ENCODE measurements at places on chromosomes 16 and 17. TPM values are rescaled to one million over a fixed set of nuclear protein-coding genes. Genes with fewer than 3 reads are reported as not detected.
A peak's percentile ranks its signal among the peaks of the same experiment; 100 is the strongest.

Gene NACA2
- 2.7 TPM for polyA plus RNA-seq

DNA sequence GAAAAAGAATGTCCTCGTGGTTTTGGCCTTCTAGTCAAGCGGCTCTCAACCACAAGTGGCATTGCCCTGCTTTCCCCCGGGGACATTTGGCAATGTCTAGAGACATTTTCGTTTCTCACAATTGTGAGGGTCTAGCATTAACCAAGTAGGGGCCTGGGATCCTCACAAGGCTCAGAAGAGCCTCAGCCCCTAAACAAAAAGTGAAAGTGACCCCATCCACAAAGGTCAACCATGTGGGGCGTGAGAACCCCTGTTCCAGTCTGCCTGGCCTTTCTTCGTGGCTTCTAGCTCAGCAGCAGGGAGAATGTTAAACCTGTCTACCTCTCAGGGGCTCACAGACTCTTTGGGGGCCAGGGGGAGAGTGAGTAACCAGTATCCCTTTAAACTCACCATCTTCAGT is 4.8 kb upstream of the RPL38 start:
- DNase-seq, result no peak

GRCh38 chr17:30541802-30542201 is 64.6 kb downstream of the GOSR1 start:
- no peak for DNase-seq

GRCh38 chr16:57166951-57167350 is 18.9 kb downstream of the PSME3IP1 start:
- no peak for DNase-seq

GRCh38 chr16:58518083-58518979 is 3.0 kb downstream of the SETD6 start:
- no peak for DNase-seq

DNA sequence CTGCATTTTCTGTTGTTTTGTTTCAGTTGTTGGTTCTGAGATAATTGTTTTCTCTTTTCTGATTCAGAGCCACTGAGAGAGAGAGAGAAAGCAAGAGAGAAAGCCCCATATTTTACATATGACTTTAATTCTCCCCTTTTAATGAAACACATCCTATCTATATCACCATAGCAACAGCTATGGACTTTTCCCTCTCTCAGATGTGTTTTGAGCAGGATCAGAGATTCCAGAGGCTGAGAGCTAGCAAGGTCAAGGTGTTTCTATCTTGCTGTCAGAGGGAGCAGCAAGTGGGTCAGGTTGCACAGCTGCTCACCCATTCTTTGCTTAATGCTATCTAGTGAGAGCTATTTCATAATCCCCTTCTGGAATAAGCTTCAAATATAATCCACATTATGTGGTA is 415.9 kb downstream of the CA10 start:
- no peak for DNase-seq

GRCh38 chr17:49602783-49603182 is 27.1 kb downstream of the NXPH3 start:
- DNase-seq, result no peak

GRCh38 chr17:12021623-12022140 is 1.0 kb downstream of the MAP2K4 start:
- no peak for DNase-seq

Gene SCRN2
- polyA plus RNA-seq, result 55.2 TPM

- DNase-seq, result no peak
Observed at GRCh38 chr17:27471321-27472269, 15.3 kb downstream of the KSR1 start.

DNA sequence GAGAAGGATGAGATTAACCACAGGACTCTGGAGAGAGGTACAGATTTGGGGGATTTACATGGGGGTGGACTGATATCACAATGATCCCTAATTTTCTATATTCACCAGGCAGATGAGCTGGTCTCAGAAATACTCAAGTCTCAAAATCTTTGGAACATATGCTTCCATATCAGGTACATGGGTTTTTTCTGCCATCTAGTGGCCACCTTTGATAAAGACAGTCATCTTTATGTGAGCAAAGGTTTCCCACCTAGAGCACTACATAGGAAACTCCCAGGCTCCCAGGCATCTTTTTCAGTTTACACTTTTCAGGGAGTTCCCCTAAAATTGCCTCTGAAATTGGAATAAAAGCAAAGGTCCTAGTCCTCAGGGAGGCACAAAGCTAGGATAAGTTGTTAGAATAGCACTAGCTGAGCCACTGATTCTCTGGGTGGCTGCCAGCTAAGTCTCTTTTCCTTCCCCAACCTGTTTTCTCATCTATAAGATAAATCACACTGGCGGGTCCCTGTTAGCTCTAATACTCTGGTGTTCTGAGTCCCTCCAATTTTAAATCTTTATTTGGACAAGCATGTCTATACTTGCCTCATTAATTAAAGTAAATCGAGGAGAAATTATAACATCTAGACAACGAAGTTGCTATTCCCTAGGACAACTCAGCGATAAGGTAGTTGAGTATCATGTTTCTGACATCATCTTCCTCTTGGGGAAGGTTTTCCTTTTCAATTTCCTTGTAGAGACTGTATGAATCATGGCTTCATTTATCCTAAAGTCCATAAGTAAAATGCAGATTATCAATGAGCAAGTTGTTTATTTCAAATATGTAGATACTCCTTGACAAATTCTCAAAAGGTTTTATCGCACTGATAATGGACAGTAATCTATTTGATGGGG is 19.0 kb upstream of the MON1B start:
- no peak for DNase-seq

GRCh38 chr16:57313509-57313908 is 29.0 kb upstream of the PLLP start:
- DNase-seq, result no peak

Gene CCL7
- polyA plus RNA-seq, result not detected

DNA sequence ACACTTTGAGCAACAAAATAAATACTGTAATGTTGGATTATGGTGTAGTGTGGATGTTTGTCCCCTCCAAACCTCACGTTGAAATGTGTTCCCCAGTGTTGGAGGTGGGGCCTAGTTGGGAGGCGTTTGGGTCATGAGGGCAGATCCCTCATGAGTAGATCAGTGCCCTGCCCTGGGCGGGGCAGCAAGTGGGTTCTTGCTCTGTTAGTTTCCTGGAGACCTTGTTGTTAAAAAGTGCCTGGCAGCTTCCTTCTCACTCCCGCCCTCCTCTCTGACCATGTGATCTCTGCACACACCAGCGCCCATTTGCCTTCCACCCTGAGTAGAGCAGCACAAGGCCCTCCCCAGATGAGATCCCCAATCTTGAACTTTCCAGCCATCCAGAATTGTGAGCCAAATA is 67.7 kb downstream of the MPRIP start:
- DNase-seq, result no peak

DNA sequence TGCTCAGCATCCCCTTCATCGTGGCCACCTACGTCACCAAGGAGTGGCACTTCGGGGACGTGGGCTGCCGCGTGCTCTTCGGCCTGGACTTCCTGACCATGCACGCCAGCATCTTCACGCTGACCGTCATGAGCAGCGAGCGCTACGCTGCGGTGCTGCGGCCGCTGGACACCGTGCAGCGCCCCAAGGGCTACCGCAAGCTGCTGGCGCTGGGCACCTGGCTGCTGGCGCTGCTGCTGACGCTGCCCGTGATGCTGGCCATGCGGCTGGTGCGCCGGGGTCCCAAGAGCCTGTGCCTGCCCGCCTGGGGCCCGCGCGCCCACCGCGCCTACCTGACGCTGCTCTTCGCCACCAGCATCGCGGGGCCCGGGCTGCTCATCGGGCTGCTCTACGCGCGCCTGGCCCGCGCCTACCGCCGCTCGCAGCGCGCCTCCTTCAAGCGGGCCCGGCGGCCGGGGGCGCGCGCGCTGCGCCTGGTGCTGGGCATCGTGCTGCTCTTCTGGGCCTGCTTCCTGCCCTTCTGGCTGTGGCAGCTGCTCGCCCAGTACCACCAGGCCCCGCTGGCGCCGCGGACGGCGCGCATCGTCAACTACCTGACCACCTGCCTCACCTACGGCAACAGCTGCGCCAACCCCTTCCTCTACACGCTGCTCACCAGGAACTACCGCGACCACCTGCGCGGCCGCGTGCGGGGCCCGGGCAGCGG is 3.2 kb downstream of the UTS2R start:
- DNase-seq, result no peak

DNA sequence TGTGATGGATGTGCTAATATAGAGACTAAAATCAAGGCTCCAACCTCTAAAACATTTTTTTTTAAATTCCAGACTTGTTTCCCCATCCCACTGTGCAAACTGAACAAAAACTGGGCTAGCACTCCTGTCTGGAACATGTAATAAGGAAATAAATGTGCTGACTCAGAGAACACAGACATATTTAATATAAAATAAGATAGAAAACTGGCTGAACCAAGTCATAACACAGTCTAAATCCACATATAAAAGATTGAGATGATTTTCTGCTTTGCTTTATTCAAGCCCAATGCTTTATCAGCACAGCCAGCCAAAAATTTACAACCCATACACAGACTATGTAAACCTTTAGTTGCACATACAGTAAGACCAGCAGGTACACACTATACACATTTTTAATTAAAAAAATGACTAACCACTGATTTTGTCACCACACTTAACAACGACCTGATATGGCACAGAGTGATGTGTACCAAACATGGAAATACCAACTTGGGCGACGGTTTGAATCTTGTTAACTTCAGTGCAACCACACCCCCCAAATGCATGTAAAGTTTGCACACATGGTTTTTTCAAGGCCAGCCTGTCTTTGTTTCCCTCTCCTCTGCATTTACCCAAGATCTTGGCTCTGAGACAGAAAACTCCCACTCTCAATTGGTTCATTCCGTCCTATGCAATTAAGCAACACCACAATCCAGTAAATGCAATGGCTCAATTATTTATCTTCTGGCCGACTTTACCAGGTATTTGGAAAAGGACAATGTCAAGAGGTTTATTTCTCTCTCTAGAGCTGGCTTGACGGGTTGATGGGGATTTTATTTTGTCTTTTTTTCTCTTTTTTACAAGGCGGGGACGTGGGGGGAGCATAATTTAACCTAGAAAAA is 1.2 kb downstream of the STAT3 start:
- no peak for DNase-seq

- DNase-seq, result no peak
Observed at GRCh38 chr17:58331815-58332777, 3.5 kb upstream of the TSPOAP1 start.

- DNase-seq, result no peak
Observed at GRCh38 chr17:550463-551180, 164.0 kb downstream of the VPS53 start.

DNA sequence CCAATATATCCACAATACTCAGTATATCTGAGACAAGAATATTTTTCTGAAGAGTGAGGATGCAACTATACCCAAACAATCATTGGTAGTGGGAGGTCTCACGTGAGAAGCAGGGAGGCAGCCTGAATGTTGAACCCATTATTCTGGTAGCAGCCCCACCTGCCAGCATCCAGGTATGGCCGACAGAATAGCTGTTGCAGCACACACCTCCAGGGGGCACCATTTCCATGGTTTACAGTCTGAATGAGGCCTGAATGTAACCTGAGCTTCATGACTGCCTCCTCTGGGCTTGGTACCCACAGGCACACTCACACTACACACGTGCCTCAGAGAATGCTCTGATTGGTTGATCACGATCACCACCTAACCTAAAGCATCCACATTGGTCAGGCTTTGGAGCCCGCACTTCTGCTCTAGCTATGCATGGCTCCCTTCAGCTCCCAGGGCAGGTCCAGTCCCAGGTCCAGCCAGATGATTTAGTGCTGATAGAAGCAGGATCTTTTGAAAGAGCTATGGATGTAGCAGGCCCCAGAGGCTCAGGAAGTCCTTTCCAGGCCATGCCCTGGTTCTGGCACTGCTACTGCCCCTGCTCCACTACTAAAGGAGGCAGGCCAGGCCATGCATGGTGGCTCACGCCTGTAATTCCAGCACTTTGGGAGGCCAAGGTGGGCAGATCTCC is 11.0 kb upstream of the CBFB start:
- peak; percentile 73 for DNase-seq

GRCh38 chr17:6361733-6362132 is 73.2 kb downstream of the AIPL1 start:
- no peak for DNase-seq

- DNase-seq, result no peak
Observed at GRCh38 chr17:56833057-56833808, 487 bp downstream of the C17orf67 start.

Gene ATP2C2
- 2.2 TPM for polyA plus RNA-seq

DNA sequence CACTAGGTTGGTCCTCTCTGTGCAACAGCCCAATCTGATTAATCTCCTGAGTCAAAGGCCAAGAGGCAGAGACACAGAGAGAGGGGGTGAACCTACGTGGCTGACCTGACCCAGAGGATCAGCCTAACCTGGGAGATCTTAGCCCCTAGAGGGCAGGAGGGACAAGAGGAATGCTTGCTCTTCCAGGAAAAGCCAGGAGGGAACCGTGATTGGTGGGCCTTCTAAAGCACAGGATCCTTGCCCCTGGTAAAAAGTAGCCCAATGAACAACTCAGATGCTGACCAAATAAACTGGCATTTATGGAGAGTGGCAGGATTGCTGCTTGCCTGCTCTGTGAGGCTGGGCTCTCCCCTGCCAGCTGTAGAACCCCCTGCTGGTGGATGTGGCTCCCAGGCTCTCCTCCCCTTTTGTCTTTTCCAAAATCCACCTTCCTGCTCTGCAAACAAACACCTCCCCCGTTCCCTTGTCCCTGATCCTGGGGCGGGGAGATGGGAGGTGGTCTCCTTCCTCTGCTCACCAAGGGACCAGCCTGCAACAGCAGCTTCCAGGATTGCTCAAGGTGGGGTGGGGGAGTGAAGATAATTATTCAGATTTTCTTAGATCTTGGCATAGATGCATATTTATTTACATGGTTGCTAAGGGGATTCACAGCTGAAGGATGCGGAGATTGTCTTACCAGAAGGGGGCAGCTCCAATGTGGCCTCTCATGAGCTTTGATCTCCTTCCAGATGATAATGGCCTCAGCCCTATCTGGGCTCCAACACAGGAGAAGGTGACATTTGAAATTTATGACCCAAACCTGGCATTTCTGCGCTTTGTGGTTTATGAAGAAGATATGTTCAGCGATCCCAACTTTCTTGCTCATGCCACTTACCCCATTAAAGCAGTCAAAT is 71.9 kb downstream of the SDR42E1 start:
- DNase-seq, result no peak

Gene NPIPA3
- polyA plus RNA-seq, result 22.0 TPM

Gene ASB16
- 4.6 TPM for polyA plus RNA-seq

DNA sequence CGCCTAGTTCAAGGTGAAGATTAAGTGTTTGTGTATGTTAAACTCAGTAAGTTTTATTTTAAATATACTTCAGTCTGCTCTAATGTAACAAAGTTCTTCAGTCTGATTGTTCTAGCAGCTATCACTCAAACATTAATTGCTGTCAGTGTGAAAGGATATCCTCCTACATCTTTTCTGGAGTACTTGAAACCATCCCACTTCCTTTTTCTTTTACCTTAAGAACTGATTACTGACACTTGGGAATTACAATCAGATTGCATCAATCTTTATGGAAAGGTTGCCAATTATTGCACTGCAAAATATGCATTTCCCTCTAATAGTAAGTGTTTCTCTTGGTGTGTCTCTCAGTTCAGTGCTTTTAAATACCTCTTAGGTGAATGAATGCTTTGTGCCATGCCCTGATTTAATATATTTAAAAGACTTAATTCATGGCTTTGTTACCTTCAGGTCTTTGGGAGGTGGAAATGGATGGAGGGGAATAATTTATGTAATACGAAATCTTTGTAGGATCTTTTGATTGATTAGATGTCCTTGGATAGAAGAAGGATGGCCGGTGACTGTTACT is 16.6 kb downstream of the MRTFB start:
- DNase-seq, result no peak

- no peak for DNase-seq
Observed at GRCh38 chr17:78106211-78106610, 22.3 kb downstream of the TMC6 start.

Gene ASGR1
- 9.2 TPM for polyA plus RNA-seq

Gene MT1G
- 13.2 TPM for polyA plus RNA-seq

Data from left renal cortex interstitium (tissue), 4 donors.